ENCODE measurements at places on chromosomes 1 and 21. TPM values are rescaled to one million over a fixed set of nuclear protein-coding genes. Genes with fewer than 3 reads are reported as not detected.

The OR2L3 gene
- total RNA-seq, result not detected

The IQCC gene
- total RNA-seq, result 1.2 TPM

The KCNJ15 gene
- 16.9 TPM for total RNA-seq

The BRDT gene
- not detected for total RNA-seq

The HAX1 gene
- total RNA-seq, result 46.2 TPM

The TNNT2 gene
- 0.67 TPM for total RNA-seq

The TTF2 gene
- 5.2 TPM for total RNA-seq

The CRTC2 gene
- 17.2 TPM for total RNA-seq

The CD48 gene
- total RNA-seq, result 1.3 TPM

The MARK1 gene
- total RNA-seq, result 1.6 TPM

The TNFRSF9 gene
- total RNA-seq, result 0.89 TPM

The LCE1E gene
- not detected for total RNA-seq

The SORT1 gene
- total RNA-seq, result 24.7 TPM

The OVAAL gene
- total RNA-seq, result not detected

The HCRTR1 gene
- 0.14 TPM for total RNA-seq

The WDR64 gene
- not detected for total RNA-seq

The KIF21B gene
- total RNA-seq, result 0.98 TPM

The NOTCH2NLA gene
- total RNA-seq, result 12.6 TPM

The PSMA5 gene
- 23.7 TPM for total RNA-seq

The FOXD3 gene
- not detected for total RNA-seq

The SLAMF8 gene
- 0.39 TPM for total RNA-seq

The OR2T35 gene
- total RNA-seq, result not detected

The S1PR1 gene
- total RNA-seq, result 2.3 TPM

The KDM1A gene
- total RNA-seq, result 21.3 TPM

The GBP6 gene
- not detected for total RNA-seq

The CELA3A gene
- total RNA-seq, result 17,183 TPM

The S100A3 gene
- not detected for total RNA-seq

The SLC44A3 gene
- 52.5 TPM for total RNA-seq

The SELP gene
- total RNA-seq, result 0.91 TPM

The VAV3 gene
- 10.5 TPM for total RNA-seq

The BLACAT1 gene
- 0.09 TPM for total RNA-seq

The MATN1 gene
- not detected for total RNA-seq

The TFF2 gene
- 1.3 TPM for total RNA-seq
